ENCODE measurements at places on chromosomes 1 and 21.

DNA sequence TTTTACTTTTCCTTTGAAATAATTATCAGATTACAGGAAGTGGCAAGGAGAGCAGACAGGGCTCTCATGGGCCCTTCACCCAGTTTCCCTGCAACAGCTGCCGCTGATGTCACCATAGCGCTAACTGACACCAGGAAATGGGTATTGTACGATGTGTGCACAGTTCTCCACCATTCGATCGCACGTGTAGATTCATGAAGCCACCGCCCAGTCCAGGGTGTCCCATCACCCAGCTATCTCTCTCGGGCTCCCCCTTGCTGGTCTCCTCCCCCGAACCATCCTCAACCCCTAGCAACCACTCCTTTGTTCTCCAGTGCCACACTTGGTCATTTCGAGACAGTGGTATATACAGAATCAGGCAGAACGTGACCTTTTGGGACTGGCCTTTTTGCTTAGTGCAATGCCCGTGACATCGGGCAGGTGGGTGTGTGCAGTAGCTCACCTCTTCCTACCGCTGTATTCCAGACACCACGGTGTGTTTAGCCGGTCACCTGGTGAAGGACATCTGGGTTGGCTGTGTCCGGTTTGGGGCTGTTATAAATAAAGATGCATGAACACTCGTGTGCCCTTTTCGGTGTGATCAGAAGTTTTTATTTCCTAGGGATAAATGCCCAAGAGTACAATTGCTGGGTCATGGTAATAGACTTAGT, 118.4 kb downstream of the CRYAA start:
- DNase-seq: no peak

- no peak for DNase-seq
These were observed 10.1 kb downstream of the ATF3 start for GRCh38 chr1:212618466-212619210.

DNA sequence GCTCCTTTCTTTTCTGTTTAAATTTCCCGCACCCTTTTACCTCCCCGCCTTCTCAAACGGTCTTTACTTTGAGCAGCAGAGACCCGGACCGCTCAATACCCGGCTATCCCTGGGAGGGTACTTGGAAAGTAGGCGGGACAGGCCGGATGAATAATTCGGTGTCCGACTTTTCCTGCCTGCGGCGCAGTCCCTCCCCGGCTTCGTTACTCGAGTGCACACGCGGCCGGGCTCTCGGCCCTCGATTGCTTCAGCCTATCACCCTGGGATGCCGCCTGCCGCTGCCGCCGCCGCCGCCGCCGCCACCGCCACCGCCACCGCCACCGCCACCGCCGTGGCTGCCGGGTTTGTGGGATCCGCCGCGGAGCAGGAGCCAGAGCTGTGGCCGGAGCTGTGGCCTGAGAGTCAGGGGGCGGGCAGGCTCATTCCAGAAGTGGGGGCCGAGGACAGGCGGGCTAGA, 382 bp upstream of the RASAL2 start:
- peak; percentile 82 for DNase-seq

- DNase-seq: no peak
These were observed 15.2 kb downstream of the NR5A2 start for GRCh38 chr1:200042552-200043335.

- DNase-seq: no peak
These were observed 18.9 kb downstream of the LDLRAP1 start for GRCh38 chr1:25562101-25562927.

DNA sequence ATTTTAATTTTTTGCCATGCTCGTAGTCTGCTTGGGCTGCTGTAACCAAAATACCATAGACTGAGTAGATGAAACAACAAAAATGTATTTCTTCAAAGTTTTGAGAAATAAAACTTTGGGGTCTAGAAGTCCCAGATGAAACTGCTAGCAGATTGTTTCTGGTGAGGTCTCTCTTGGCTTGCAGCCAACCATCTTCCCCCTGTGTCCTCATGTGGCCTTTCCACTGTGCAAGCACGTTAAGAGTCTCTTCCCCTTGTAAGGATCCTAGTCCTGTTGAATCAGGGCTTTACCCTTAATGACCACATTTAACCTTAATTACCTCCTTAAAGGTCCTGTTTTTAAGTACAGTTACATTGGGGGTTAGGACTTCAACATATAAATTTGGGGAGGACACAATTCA, 86.6 kb downstream of the PTBP2 start:
- DNase-seq: no peak

- no peak for DNase-seq
These were observed 48.1 kb downstream of the CDC14A start for GRCh38 chr1:100400404-100400803.

GRCh38 chr1:44924835-44925464, 61.4 kb downstream of the EIF2B3 start:
- DNase-seq: peak; percentile 50

- no peak for DNase-seq
These were observed at the start of gene AJAP1 for GRCh38 chr1:4653796-4654725. Gene AJAP1, plus strand, starts transcription at chr1:4654609. Its CDS starts 817 bp downstream, at chr1:4655426.

- no peak for DNase-seq
These were observed 22.8 kb downstream of the LACTBL1 start for GRCh38 chr1:22949822-22950331.

DNA sequence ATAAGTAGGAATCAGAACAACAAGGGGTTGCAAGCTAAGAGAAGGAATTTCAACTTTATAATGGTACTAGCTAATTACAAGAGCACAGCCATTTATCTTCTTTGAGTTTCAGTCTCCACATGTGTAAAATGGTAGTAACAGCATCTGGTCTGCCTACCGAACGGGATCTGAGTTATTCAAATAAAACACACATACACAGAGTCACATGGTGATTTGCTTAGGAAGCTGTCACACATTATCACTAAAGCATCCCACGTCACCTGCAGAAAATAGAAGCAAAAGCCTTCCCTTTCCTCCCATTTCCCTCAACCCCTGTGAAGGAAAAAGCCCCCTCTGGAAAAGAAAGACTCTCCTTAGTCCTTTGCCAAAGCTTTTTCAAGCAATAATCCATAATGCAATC, 389.7 kb downstream of the OMA1 start:
- no peak for DNase-seq

DNA sequence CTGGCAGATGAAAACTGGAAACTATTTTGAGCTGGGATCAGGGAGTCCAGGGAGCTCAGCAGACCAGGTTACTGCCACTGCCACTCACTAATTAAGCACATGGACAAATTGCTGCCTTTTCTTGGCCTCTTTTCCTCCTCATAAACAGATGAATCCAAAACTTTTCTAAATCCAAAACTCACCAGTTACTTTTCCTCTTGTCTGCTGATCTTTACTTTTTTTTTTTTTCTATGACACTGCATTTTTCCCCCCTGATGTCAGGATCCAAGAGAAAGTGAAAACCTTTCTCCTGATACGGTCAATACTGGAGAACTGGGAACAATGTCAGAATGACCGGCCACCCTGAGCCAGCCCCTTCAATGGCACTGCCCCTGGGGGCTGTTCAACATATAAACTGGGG, 405.8 kb downstream of the DUSP10 start:
- DNase-seq: no peak

DNA sequence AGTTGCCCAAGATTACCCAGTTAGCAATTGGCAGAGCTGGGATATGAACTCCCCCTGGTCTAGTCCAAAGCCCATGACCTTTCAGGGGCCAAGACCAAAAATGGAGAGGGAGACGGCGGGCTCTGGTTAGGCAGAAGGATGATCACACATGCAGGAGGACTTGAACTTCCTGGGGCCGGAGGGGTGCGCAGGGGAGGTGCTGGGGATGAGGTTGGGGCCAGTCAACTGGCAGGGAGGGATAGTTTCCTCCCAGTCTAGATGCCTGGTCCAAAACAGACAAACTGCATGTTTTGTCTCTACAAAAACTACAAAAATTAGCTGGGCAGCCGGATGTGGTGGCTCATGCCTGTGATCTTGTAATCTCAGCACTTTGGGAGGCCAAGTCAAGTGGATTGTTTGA, 78.1 kb downstream of the NKAIN1 start:
- DNase-seq: no peak

- DNase-seq: no peak
These were observed 2.2 kb downstream of the FBXO28 start for GRCh38 chr1:224116131-224116530.

DNA sequence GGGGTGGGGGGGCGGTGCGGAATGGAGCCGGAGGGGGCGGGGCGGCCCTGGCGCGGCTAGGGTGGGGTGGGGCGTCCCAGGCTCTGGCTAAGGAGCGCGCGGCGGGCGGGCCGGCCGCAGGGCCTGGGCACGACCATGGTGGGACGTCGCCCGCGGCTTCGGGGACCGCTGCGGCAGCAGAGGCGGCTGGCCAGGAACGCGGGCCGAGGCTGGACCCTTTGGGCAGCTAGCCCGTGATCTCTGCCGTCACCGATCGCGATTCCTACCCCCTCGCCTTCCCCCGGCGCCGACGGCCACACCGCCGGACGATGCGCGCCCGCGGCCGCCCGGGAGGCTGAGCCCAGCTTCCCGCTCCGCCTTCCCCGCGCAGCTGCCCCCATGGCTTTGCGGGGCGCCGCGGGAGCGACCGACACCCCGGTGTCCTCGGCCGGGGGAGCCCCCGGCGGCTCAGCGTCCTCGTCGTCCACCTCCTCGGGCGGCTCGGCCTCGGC, at the start of gene MAP3K21:
Gene MAP3K21 (plus strand): TSS at position 74 of the 491 bp plus-strand sequence. CDS start 305 bp downstream, at position 379.
- DNase-seq: no peak

GRCh38 chr1:245657371-245657770, 502.6 kb downstream of the KIF26B start:
- no peak for DNase-seq

GRCh38 chr1:109629372-109630030, 9.9 kb downstream of the AMPD2 start:
- no peak for DNase-seq

DNA sequence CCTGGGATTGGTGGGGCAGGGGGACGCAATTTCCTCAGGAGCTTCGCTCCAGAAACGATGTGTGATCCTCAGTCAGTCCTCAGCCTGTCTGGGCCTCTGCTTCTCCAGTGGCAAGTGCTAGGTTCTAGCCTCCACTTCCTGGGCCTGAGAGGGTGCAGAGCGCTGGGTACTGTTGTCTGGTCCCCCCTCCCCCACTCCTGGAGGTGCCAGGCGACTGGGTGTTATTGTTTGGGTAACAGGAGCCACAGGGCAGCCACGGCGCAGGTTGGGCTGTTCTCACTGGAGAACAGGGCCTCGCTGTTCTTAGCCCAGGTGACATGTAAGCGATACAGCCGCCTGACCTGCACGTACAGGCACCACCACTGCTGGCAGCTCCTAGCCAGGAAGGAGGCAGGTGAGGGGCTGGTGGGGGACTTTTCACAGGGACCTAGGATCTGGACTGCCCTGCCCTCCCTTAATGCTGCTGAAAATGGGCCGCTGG, 2.1 kb downstream of the RPS6KA1 start:
- DNase-seq: no peak

- DNase-seq: no peak
These were observed 64.0 kb upstream of the ASB17 start for GRCh38 chr1:75996196-75996595.

DNA sequence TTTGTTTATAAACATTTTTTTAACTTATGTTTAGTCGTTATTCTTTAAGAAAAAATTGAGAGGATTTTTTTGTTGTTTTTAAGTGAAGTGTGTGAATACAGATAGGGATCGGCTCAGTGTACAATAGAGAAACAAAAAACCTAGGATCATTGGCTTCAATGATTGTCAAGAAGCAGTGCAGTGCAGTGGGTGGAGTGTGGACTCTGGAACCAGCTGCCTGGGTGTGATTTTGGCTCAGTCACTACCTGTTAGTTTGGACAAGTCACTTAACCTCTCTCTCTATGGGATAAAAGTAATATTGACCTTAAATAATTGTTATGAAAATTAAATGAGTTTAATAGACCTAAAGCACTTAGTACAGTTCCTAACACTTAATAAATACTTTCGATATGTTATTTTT, 41.3 kb downstream of the SCCPDH start:
- DNase-seq: no peak

DNA sequence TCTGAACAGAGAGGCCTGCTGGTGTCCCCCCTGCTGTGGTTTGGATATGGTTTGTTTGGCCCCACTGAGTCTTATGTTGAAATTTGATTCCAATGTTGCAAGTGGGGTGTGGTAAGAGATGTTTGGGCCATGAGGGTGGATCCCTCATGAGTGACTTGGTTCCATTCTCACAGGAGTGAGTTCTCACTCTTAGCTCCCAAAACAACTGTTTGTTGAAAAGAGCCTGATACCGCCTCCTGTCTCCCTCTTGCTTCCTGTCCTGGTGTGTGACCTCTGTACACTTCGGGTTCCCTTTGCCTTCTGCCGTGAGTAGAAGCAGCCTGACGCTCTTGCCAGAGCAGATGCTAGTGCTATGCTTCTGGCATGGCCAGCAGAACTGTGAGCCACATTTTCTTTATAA, 60.5 kb downstream of the C21orf91 start:
- DNase-seq: no peak

GRCh38 chr1:115807723-115808122, 33.2 kb downstream of the NHLH2 start:
- peak; percentile 9 for DNase-seq

DNA sequence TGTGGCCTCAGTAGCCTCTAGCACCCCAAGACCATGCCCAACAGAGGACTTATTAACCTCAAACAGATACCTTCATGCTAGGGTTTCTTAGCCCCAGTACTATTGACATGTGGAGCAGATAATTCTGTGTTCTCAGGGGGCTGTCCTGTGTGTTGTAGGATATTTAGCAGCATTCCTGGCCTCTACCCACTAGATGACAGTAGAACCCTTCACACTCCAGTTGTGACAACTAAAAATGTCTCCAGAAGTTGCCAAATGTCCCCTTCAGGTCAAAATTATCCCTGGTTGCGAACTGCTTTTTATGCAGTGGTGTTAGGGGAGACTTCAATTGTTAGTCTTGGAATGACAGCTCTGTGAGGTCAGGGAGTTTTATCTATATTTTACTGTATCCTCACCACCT, 8.1 kb downstream of the KAZN start:
- DNase-seq: no peak

DNA sequence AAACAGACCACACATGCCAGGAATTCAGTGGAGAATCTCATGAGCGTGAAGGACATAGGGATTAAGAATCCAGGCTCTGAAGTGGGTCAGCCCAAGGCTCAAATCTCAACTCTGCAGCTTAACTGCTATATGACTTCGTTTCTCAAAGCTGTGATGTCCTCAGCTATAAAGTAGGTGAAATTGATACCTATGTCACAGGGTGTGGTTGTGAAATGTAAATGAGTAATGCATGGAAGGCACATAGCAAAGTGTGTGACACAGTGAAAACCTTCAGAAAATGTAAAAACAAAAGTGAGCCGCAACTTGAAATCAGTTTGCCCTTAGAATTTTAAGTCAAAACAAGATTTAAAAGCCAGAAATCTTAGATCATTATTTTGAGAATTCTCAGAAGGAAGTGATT, 145.7 kb upstream of the PRMT6 start:
- DNase-seq: no peak

DNA sequence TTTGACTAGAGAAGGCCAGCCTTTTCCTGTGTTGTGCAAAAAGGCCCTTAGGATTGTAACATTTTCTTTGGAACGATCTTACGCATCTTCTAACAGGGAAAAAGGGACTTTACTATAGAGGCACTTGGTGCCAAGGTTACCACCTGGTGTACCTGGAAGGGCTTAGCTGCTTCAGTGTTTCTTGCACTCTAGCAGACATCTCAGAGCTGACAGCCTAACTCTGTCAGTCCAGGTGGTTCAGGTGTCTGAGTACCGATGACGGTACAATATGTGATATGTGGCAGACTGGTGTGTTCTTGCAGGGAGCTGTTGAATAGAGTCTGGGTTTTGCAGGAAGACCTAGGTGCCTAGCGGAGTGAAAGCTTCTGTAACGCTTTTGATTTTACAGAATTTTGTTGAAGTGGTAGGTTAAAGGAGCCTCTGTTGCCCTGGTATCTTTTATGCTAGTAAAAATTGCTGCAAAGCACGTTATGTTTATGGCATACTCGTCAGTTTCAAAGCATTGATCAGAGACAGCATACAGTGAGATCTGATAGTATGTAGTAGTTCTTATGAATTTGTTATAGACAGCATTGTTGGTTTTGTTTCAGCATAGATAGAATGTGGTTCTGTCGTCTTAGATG, 1.4 kb downstream of the MAGI3 start:
- no peak for DNase-seq
